ENCODE measurements at places on chromosomes 1 and 21. TPM values are rescaled to one million over a fixed set of nuclear protein-coding genes. Genes with fewer than 3 reads are reported as not detected.

- DNase-seq, result no peak
- no peak overlapping the region for H3K4me3 ChIP-seq
- H3K4me1 ChIP-seq, result peaks cover 5% of the 10 kb centered on the region
- H3K27ac ChIP-seq, result no peak overlapping the region
- H3K36me3 ChIP-seq, result no peaks in the 10 kb centered on the region
Observed at GRCh38 chr1:224619209-224619608, 3.1 kb downstream of the CNIH3 start.

DNA sequence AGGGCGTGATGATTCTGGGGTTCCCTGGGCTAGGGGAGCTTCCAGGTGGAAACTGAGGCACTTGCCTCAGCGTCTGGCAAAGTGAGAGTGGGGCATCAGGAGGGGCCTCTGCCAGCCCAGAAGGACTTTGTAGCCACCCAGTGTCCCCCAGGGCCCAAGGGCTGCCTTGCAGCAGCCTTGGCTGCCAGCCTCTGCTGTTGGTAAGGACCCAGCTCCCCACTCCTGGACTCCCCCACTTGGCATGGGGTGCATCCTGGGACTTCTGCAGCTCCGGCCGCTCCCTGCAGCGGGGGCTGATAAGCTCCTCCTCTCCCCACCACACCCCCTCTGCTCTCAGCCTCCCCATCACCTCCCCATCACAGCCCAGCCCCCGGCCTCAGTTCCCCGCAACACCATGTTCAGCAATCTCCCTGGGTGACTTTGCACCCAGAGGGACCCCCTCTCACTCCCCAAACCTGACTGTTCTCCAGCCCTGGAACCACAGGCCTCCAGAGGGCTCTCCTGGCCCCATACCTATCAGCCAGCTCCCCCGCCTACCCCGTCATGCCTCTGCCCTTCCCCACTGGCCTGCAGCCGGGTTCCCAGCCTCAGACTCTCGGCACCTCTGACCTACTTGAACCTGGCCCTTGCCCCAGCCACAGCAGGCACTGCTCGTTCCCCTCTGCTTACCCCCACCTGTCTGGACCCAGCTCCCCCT, 113.0 kb downstream of the CRYAA start:
- H3K4me3 ChIP-seq, result no peak overlapping the region
- no peak for DNase-seq
- no peaks in the 10 kb centered on the region for H3K4me1 ChIP-seq
- H3K27ac ChIP-seq, result no peak overlapping the region
- no peaks in the 10 kb centered on the region for H3K27me3 ChIP-seq

DNA sequence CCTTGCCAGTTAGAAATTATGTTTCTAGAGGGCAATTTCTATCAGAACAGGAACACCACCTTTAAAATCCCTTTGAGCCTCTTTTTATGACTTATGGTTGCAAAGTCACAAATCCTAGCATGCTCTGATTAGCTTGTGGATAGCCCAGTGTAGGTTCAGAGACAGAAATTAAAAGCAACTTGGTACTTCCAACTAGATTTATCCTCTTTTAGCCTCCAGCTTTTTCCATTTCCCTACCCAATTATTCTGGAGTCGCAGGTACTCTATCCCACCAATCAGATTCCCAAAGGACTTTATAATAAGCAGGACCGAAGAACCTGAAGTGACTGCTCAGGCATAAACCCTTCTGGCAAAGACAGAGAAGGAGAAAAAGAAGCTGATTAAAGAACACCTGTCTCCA, 33.4 kb upstream of the LRRC53 start:
- H3K36me3 ChIP-seq, result no peaks in the 10 kb centered on the region
- no peak overlapping the region for H3K4me3 ChIP-seq
- H3K27me3 ChIP-seq, result no peaks in the 10 kb centered on the region
- no peak overlapping the region for H3K27ac ChIP-seq
- H3K4me1 ChIP-seq, result no peaks in the 10 kb centered on the region
- DNase-seq, result no peak

GRCh38 chr1:209674957-209675564, at the start of gene G0S2:
TSS of gene G0S2 (plus strand) at chr1:209675412. CDS start at chr1:209675685, 273 bp downstream.
- DNase-seq, result no peak
- H3K36me3 ChIP-seq, result no peaks in the 10 kb centered on the region
- no peaks in the 10 kb centered on the region for H3K27me3 ChIP-seq
- H3K4me1 ChIP-seq, result peaks cover 11% of the 10 kb centered on the region
- H3K4me3 ChIP-seq, result peak within 1 kb of the TSS; percentile 76
- H3K27ac ChIP-seq, result peak within 1 kb of the TSS; percentile 5

Gene DUSP12
- total RNA-seq, result 21.0 TPM

Gene CELA3B
- total RNA-seq, result not detected

Gene ODR4
- total RNA-seq, result 5.5 TPM

GRCh38 chr1:115088871-115089419, 358 bp downstream of the TSPAN2 start:
- H3K36me3 ChIP-seq, result no peaks in the 10 kb centered on the region
- H3K27me3 ChIP-seq, result no peaks in the 10 kb centered on the region
- peak overlapping the region; percentile 84 for H3K4me3 ChIP-seq
- DNase-seq, result no peak
- peak overlapping the region; percentile 95 for H3K27ac ChIP-seq

Gene PRAMEF5
- total RNA-seq, result not detected

GRCh38 chr1:197103300-197103699, 36.2 kb upstream of the F13B start:
- H3K4me3 ChIP-seq, result no peak overlapping the region
- no peaks in the 10 kb centered on the region for H3K27me3 ChIP-seq
- DNase-seq, result no peak

DNA sequence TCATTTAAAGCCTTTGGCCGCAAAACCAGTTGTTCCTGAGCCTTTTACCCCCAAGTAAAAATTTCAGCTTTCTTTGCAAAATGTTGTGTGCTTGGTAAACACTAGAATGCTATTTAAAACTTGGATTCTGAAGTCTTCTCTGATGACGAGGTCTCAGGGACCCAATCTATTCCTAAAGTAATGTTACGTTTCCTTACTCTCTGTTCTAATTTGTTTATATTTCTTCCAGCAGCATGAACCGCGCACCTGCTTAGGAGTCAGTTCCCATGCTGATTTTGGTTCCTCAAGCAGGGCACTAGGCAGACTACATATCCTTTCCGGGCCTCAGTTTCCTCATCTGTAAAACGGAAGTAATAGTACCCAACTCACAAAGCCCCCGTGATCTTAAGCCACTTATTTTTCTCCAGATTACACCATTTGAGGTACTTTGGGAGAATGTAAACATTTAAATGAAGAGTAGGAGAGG, 969 bp upstream of the ALDH4A1 start:
- peak overlapping the region; percentile 87 for H3K27ac ChIP-seq
- no peak for DNase-seq
- no peaks in the 10 kb centered on the region for H3K27me3 ChIP-seq
- peaks cover 9% of the 10 kb centered on the region for H3K4me1 ChIP-seq
- H3K4me3 ChIP-seq, result peak overlapping the region; percentile 76

Gene MXRA8
- 345 TPM for total RNA-seq

DNA sequence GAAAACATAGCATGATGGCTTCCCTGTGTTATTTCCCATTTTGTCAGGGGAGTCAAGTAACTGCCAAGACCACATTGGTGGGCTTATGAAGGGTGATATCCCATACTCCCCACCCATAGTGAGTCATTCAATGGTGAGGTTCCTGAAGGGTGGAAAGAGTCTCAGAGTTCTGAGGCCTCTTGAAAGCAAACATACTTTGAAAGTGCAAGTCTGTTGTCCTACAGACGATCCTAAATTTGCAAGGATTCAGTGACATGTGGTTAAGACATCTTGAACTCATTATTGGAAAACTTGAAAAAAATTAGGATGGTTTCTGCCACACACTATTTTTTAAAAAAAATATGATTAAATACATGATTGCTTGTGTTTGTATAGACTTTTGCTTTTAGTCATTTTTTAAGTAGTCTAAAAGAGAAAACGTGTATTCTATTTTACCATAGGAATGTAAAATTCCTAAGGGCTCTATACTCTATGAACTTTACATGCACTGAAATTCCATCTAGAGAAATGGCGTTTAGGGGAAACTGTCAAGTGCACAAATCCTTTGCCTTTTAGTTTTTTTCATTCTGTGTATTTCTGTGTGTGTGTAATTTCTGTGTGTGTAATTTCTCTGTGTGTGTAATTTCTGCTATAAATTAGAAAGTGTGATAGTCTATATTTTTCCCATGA, 225.5 kb upstream of the ADAMTS5 start:
- no peaks in the 10 kb centered on the region for H3K36me3 ChIP-seq
- H3K27ac ChIP-seq, result no peak overlapping the region
- no peak for DNase-seq
- no peaks in the 10 kb centered on the region for H3K27me3 ChIP-seq

DNA sequence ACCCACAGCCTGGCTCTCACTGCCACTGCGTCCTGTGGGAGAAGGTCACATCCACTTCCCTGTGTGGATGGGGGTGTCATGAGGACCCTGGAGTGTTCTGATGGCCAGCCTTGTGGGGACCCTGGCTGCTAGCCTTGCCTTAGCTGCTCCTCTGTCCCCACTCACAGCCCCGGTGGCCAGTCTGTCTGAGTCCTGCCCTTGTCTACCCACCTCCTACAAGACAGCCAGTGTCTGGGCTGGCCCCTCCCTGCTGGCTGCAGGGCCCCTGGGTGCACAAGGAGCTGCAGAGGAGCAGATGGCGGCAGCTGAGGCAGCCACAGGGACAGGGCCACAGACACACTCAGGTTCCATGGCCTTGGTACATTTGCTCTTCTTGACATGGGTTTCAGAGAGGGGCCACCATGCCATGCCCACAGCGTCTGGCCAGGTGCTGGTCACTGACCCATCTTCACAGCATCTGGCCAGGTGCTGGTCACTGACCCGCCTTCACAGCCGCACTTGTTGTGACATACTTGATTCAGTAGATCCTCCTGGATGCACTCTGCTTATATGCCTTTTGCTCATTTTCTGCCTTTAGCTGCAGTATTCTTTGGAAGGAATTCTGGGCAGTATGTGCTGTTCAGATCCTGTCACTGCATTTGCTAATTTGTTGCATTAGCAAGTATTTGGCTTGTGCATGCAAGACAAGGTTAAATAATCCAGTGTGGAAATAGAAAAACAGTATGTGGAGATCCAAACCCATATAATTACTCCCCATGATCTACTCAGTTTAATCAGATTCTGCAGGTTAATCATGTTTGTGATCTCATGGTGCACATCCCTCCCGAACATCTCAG, 157.8 kb downstream of the PCBP3 start:
- H3K36me3 ChIP-seq, result no peaks in the 10 kb centered on the region
- no peaks in the 10 kb centered on the region for H3K4me1 ChIP-seq
- H3K27ac ChIP-seq, result no peak overlapping the region
- H3K4me3 ChIP-seq, result no peak overlapping the region

DNA sequence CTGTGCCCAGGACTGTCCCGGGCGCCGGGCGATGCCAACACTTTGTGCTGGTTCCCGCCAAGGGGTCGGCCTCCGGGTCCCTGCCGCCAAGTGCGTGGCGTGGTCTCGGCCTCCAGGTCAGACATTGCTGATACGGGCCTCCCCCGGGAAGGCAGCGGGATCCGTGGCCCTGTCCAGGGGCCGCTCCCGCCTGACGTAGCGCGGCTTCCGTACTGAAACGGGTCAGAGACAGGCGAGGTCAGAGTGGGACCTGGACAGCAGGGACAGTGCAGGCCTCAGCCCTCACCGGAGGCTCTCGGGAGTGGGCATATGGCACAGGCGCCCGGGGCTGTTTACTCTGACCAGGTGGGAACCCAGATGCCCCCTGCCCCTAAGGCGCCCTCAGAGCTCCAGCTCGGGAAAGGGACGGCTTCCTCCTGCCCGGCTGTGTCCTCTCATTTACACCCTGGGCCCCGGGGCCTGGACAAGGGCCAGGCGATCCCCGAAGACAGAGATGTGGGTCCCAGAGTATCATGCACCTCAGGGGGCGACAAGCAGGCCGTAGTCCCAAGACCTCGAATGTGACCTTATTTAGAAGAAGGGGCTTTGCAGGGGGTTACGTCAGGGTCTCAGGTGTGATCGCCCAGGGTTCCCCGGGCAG, 8.8 kb upstream of the RNF223 start:
- H3K27me3 ChIP-seq, result no peaks in the 10 kb centered on the region
- H3K27ac ChIP-seq, result no peak overlapping the region
- H3K4me1 ChIP-seq, result no peaks in the 10 kb centered on the region
- H3K4me3 ChIP-seq, result no peak overlapping the region
- no peak for DNase-seq
- H3K36me3 ChIP-seq, result no peaks in the 10 kb centered on the region

DNA sequence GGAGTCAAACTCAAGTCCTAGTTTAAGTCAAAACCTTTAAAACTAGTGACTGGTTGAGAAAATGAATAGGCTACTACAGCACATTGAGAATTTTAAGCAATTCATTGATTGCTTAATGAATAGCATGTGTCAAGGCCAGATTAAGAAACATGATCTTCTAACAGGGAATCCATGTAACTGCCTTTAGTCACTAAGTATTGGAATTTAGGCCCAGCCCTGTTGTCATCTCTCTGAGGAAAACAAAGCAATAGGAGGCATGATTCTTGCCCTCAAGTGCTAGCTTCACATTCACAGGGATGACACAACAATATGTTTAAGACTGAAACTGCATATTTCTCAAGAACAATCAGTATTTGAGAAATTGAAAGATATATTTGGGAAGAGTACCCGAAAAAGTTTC, 70.0 kb upstream of the PTGS2 start:
- no peaks in the 10 kb centered on the region for H3K36me3 ChIP-seq
- no peaks in the 10 kb centered on the region for H3K27me3 ChIP-seq
- H3K4me1 ChIP-seq, result no peaks in the 10 kb centered on the region
- no peak overlapping the region for H3K4me3 ChIP-seq
- no peak overlapping the region for H3K27ac ChIP-seq

DNA sequence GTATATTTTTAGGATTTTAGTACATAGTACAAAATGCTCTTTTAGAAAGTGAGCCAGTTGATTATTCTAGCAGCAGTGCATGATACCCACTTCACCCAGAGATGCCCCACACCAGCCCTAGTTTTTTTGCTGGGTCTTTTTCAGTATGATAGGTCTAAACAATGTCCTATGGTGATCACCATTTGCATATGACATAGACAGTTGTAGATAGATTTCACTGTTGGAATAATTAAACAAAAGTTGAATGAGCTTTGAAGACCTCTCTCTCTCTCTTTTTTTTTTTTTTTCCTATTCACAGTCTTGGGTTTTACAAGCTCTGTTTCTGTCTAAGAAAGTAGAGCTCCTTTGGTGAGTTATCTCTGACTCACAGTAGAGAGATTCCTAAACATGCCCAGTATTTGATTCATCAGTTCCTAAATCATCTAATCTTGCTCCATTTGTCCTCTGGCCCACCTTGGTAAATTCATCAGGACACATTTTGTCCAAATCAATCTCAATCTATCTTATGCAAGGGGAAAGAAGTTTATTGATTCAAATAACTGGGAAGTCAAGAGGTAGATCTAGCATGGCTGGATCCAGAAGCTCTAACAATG, 44.7 kb upstream of the VAV3 start:
- H3K36me3 ChIP-seq, result no peaks in the 10 kb centered on the region
- H3K4me1 ChIP-seq, result no peaks in the 10 kb centered on the region
- H3K27me3 ChIP-seq, result no peaks in the 10 kb centered on the region
- no peak overlapping the region for H3K27ac ChIP-seq
- DNase-seq, result no peak
- H3K4me3 ChIP-seq, result no peak overlapping the region

Gene ANKRD45
- not detected for total RNA-seq

DNA sequence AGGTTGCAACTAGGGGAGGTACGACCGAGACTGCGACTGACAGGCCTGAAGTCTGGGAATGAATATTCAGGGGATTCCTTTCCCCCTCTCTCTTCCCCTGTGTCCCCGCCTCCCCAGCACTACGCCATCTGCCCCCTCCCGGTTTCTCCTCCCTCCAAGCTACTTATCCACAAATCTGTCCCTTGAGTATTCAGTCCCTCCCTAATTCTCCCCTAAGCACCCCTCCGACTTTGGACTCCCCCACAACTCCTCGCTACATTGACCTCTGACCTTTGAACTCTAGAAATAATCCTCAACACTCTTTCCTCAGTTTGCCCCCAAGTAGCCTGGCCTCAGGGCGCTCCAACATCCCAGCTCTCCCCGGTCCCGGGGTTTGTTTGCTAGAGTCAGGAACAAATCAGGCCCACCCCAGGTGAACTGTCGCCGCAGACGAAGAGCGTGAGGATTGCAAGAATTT, 393 bp downstream of the LYSMD1 start:
- H3K27me3 ChIP-seq, result no peaks in the 10 kb centered on the region
- peak overlapping the region; percentile 77 for H3K27ac ChIP-seq
- H3K36me3 ChIP-seq, result peaks cover 35% of the 10 kb centered on the region
- H3K4me1 ChIP-seq, result peaks cover 28% of the 10 kb centered on the region

All from ascending aorta (tissue), 2 donors.